H7 (cell line): ENCODE measurements at places on chromosomes 6 and 20. TPM values are rescaled to one million over a fixed set of nuclear protein-coding genes. Genes with fewer than 3 reads are reported as not detected.

The JAG1 gene
- total RNA-seq: 21.9 and 30.0 TPM in 2 replicates

The PTP4A1 gene
- total RNA-seq: 7.5 and 8.7 TPM in 2 replicates

The SPTLC3 gene
- total RNA-seq: under 0.01 and 2.3 TPM in 2 replicates

The PRND gene
- 0.21 TPM in 1 of 2 replicates, not detected in the other for total RNA-seq

The MTFR2 gene
- 2.6 and 5.7 TPM in 2 replicates for total RNA-seq

The CDH4 gene
- total RNA-seq: 3.9 and 6.1 TPM in 2 replicates

The CTSZ gene
- 12.9 and 19.7 TPM in 2 replicates for total RNA-seq

The TRERF1 gene
- total RNA-seq: 9.7 and 13.8 TPM in 2 replicates

The THBS2 gene
- total RNA-seq: 12.7 and 13.3 TPM in 2 replicates

The FAM217B gene
- 4.9 and 5.3 TPM in 2 replicates for total RNA-seq

The OTOR gene
- not detected in 2 replicates for total RNA-seq

The GSTA2 gene
- not detected in 2 replicates for total RNA-seq

The GJA10 gene
- total RNA-seq: 0.28 TPM in 1 of 2 replicates, not detected in the other

The GNAS-AS1 gene
- 0.24 and 0.26 TPM in 2 replicates for total RNA-seq

The RING1 gene
- total RNA-seq: 18.5 and 19.7 TPM in 2 replicates

The RSPO3 gene
- total RNA-seq: not detected in 2 replicates

The ARFGEF3 gene
- 7.0 and 11.0 TPM in 2 replicates for total RNA-seq

The ANGPT4 gene
- total RNA-seq: 0.11 and 0.31 TPM in 2 replicates

The KIFC1 gene
- 101 and 113 TPM in 2 replicates for total RNA-seq

The SMPDL3A gene
- 0.89 and 1.8 TPM in 2 replicates for total RNA-seq

The SLC26A8 gene
- total RNA-seq: 0.03 TPM in 1 of 2 replicates, not detected in the other

The CNR1 gene
- 2.2 and 6.0 TPM in 2 replicates for total RNA-seq
